NCI-H2029 treated with DMSO at 0.1 percent for 48 hours (cell line): ENCODE measurements at places on chromosomes 1 and 21.

- no peak for DNase-seq
Observed at GRCh38 chr1:228071839-228072657, 10.5 kb upstream of the ARF1 start.

DNA sequence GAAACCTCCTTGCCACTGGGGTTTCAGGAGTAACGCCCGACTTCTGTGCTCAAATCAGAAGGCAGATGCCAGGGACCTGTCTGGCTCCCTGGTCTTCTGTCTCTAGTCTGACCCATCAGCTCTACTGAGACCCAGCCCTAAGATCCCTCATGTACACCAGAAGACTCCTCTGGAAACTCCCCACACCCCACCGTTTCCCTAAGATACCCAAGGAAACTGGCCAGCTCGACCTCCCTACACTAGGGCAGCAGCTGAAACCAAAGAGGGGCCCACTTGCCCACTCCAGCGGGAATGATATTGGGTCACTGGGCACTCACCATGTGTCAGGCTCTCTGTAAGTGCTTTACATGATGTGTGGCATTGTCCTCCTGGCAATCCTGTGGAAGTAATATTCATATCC is 469 bp upstream of the S100A16 start:
- DNase-seq = no peak

DNA sequence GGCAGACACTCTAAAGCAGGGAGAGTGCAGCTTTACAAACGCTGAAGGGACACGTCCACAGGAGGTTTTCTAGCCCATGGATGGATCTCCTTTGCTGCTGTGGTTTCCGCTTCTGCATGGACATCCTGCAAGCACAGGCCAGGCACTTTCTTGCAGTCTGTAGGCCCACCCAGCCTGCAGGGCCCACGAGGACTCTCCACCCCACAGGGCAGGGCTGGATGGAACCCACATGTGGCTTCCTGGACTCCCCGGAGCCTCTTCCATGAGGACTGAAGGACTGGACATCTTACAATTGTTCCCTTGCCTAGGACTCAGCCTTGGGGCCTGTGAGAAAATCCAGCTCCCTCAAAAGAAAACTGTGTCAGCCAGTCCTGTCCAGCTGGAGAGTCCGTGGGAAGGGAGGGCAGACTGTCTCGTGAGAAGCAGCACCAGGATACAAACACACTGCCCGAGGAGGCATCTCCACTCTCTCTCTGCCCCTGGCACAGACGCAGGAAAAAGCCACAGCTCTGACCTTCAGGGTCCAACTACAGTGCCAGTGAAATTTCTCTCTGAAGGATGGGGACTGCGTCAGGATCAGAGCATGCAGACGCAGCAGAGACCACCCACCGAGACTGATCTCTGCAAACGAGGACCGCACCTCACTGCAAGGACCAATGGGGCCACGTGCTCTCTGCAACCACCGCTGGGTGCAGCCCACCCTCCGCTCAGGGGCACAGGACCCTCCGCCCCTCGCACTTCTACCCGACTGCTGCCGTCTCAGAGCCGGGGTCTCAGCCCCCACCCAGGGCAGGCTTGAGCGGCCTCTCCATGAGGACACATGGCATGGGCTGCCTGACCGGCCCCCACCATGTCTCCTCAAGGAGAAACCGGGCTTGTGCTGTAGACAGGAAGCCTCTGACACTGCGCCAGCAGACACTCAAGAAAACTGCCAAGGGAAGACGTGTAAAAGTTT is 130.1 kb downstream of the NPHP4 start:
- no peak for DNase-seq

GRCh38 chr1:40808909-40809308 is 25.3 kb downstream of the KCNQ4 start:
- DNase-seq = no peak

DNA sequence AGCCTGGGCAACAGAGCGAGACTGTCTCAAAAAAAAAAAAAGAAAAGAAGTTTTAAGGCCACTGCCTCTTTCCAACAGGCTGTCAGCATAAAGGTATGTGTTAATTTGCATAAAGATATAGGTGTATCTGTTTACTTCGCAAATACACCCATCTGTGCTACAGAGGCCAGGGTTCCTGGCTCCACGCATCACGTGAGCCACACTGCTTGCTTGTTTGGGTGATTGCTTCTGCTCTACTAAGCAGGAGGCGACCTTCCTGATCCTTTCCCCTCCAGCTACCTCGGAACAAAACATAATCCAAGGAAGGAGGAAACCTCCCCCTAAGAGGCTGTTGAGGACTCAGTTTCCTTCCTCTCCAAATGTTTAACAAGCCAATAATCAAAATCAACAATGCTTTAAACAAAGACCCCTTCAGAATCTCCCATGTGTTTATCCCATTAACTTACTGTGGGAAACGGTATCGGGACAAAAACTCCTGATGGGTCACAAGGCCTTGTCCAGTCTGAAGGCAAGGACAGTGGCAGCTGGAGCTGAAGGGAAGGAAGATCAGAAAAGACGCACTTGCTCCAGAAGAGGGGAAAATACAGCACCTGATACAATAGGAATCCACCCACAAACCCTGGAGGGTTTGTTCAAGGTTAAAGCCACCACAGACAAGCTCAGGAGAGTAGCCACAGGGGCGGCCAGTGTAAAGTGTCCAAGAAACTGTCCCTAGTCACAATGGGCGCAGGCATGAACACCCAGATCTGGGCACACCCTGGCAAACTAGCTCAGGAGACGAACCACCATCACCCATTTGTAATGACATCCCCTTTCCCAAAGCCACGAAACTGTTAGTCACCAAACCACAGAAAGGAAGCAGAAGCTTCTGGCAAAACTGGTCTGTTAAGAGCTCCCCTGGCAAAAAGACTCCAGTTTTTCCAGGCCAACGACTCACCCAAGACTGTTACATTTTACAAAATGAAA is 17.2 kb downstream of the CTNNBIP1 start:
- no peak for DNase-seq

GRCh38 chr1:10724511-10724910 is 71.9 kb downstream of the CASZ1 start:
- DNase-seq = no peak

DNA sequence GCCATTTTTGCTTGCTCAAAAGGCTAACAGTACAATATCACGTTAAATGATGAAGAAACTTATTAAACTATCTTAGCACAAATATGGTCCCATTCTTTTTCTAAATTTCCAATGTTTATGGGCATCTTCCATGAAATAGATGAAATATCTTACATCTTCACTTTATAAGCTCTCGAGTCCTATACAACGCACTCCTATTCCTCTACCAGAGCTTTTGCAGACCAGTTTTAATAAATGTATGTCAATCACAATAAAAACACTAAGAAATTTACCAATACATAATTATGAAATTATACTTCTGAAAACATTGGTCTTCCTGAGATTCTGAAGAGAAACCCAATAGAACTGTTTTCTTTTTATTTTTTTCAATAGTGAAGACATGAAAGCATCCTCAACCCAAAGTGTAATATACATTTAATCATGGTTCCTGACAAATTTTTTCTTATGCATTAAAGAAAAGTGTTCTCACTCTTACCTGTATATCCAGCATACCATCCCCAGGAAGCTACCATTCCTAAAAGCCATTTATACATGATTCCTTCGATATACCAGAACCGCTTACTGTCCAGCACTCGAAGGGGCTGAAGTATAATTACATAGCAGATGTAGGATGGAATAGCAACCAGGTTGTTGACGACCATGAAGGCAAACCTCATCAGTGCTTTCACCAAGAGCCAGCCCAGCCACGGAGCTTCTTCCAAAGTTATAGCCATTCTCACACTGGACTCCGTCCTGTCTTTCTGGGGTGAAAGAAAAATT is 1.8 kb downstream of the LPGAT1 start:
- DNase-seq = no peak
